ENCODE measurements at places on chromosomes 7 and 10. TPM values are rescaled to one million over a fixed set of nuclear protein-coding genes. Genes with fewer than 3 reads are reported as not detected.

AKR1D1 gene
- polyA plus RNA-seq = not detected

MBL2 gene
- not detected for polyA plus RNA-seq

TMEM106B gene
- polyA plus RNA-seq = 24.7 TPM

DNA sequence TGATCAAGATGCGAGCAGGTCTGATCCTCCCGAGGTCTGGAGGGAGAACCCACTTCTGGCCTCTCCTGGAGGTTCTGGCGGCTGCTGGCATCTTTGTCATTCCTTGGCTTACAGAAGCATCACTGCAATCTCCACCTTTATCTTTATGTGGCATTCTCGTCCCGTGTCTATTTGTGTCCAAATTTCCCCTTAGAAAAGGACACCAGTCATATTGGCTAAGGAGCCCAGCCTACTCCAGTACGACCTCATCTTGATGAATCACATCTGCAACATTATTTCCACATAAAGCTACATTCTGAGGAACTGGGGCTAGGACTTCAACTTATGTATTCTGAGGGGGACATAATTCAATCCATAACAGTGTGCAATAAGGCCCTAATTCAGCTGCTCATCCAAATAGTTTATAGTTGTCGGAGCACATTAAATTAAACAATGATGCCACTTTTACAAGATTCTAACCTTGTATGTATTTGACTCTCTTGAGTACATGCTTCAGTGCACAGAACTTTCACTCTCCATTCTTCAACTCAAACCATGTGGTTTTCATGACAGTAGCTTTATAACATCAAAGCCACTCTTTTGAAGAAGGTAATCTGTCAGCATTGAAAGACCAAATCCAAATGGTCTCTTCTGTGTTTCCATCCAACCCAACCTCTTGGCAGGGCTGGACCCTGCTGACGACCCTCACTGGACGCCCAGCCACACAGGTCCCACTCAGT, 86.2 kb upstream of the DDC start:
- DNase-seq = no peak

GRCh38 chr10:102393411-102394078, 2.0 kb upstream of the NFKB2 start:
- no peak for DNase-seq

- peak; percentile 20 for DNase-seq
Observed at GRCh38 chr7:13538669-13539068, 450.8 kb downstream of the ETV1 start.

- DNase-seq = no peak
Observed at GRCh38 chr10:46556515-46557318, at the start of gene GPRIN2. GPRIN2 (minus strand) TSS chr10:46556658; CDS start chr10:46550736, 5,922 bp downstream.

DNA sequence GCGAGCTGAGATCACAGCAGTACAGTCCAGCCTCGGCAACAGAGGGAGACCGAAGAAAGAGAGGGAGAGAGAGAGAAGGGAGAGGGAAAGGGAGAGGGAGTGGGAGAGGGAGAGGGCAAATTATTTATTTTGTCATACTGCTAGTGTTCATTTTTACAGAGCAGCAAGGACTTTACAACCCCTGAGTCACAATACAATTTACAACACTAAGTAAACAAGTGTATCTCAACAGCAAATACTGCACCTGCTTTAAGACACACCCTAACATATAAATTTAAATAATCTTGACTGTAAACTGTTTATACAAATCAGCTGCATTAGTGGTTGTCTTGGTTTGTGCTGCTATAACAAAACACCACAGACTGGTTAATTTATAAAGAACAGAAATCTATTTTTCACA, 27.2 kb downstream of the HTR5A start:
- no peak for DNase-seq

- DNase-seq = no peak
Observed at GRCh38 chr7:40490603-40490924, 355.8 kb downstream of the SUGCT start.

GRCh38 chr7:126236261-126236660, 1016.5 kb downstream of the GRM8 start:
- DNase-seq = no peak

DNA sequence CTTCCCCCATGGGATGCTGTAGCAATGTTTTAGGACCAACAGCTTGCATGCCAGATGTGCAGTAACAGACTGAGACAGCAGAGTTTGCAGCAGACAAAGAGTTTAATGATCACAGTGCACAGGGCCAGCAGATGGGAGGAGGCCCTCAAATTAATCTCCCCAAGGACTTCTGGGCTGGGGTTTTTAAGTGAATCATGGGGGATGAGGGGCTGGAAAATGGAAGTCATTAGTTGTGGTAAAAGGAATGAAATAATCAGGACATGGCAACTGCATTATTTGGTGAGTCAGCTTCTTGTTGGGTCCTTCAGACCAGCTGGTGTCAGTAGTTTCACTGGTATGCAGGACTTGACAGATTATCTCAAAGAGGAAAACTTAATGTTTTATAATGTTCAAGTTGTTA, 12.6 kb upstream of the NRBF2 start:
- peak; percentile 90 for DNase-seq

GRCh38 chr7:3292694-3293093, 8.4 kb upstream of the SDK1 start:
- no peak for DNase-seq
